ENCODE measurements at places on chromosomes 4 and X.

DNA sequence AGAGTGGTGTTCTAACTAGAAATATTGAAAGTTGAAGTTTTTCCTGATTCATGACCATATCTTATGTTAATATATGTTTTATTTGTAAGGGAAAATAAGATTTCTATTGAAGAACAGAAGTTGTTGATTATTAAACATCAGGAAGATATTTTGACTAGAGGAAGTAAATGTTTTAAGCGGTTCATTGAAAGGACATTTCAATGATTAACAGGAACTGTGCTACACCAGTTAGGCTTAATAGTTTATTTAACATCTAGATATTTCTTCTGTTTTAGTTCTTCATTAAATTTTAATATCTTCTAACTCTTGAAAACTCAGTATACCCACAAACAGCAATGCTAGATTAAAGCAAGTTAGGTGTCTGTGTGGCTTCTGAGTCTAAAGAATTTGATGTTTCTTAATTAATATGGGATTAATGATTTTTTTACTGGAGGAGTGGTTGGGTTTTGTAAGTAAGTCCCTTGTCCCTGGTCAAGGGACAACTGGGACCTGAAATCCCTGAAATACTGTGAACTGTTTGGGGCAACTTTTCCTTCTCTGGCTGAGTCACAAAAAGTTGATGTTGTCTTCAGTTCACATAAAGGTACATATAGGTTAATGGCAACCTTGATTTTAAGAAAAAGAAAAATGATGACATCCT, 42.9 kb upstream of the CYP4V2 start:
- no peak for DNase-seq

- no peak for DNase-seq
These were observed 560.7 kb upstream of the TENM3 start for GRCh38 chr4:181682367-181683047.

- peak; percentile 37 for DNase-seq
These were observed 213.3 kb upstream of the MAB21L2 start for GRCh38 chr4:150368667-150369066.

GRCh38 chr4:95439896-95440295, 108.9 kb downstream of the UNC5C start:
- DNase-seq = no peak

- no peak for DNase-seq
These were observed 45.3 kb downstream of the SLC9A6 start for GRCh38 chrX:136030303-136031191.

DNA sequence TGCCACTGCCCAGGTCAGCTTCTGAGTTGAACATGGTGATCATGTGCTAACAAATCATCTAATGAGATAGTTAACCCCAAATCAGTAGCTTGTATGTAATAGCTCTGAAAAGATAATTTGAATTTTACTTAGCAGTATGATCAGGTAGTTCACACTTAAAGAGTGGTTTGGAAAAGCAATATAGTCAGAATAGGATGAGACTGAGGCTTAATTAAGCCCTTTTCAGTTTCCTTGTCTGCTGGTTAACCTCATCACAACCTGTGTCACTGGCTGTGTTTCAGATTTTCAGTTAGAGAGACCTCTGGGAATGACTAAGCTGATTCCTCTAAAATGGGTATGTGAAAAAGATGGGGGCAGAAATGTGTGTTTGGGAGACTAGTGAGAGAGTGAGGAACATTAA, 38.1 kb downstream of the GPR174 start:
- DNase-seq = no peak

GRCh38 chrX:63784902-63785707, at the start of gene ARHGEF9:
Gene ARHGEF9, minus strand, starts transcription at chrX:63785214. Its CDS starts 69 bp downstream, at chrX:63785145.
- no peak for DNase-seq

DNA sequence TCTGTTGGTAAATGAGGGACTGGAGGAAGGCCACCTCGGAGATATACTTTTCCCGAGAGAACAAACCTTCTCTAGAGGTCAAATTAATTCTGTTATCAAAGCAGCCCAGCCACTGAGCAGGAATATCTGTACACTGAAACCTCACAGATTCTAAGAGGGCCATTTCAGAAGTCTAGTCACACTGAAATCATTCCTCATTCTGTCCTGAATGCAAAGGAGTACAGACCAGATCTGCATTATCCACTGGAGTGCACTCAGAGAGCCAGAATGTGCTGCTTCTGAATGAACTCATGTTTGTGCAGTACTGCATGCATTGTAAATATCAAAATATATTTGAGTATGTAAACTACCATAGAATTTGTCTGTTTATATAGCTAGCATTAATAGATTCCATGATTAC, 278.3 kb upstream of the FSTL5 start:
- DNase-seq = no peak

- no peak for DNase-seq
These were observed 23.5 kb downstream of the OTC start for GRCh38 chrX:38375891-38376290.

DNA sequence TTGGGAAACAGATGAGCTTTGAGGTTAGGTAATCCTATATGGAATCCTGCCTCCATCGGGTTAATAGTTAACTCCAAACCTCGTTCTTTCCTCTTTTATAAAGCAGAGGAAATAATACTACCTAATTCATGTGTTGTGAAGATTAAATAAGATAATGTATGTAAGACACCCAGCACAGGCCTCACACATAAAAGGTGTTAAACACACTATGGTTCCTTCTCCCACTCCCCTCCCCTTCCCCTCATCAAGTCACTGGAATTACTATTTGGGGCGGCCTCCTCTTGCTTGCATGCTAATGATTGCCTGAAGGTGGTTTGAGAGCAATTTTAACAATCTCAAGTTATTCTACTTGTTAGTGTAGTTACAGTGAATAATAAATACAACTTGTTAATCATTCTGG, 404.4 kb upstream of the RASGEF1B start:
- no peak for DNase-seq

GRCh38 chr4:87387237-87387636, 3.8 kb downstream of the HSD17B11 start:
- DNase-seq = no peak

DNA sequence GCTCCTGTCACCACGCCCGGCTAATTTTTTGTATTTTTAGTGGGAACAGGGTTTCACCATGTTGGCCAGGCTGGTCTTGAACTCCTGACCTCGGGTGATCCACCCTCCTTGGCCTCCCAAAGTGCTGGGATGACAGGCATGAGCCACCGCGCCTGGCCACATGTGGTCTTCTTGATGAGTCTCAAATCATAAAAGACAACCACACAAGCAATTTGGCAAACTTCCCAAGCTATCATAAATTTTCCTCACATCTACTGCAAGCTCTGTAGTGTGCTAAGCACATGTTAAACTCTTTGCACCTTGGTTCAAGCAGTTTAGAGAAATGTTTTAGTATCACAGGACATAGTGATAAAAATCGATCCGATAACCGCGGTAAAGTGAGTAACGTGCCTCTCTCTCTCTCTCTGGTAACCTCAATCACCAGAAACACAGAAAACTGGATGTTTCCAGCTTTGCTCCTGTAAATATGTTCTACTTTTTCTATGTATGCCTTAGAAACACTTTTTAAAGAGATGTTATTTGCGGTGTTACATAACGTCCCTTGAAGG, 256.8 kb downstream of the DHRSX start:
- no peak for DNase-seq

DNA sequence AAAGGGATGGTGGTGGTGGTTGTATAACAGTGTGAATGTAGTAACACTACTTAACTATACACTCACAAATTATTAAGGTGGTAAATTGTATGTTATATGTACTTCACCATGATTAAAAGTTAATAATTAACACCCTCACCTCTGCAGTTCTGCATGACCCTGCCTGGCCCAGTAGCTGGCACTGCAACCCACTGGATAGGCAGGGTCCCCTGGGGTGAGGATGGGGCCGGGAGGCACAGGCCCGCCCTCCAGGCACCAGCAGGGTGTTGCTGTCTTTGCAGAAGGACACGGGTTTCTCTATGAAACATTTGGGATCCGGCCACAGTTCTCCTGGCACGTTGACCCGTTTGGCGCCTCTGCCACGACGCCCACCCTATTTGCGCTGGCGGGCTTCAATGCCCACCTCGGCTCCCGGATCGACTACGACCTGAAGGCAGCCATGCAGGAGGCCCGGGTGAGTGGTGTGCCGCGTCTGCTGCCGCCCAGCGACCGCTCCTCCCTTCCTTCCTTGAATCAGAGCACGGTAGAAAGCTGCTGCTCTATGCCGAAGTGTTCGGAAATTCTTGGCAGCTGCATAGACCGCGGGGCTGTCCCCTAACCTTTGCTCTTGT, 11.8 kb downstream of the MAN2B2 start:
- DNase-seq = no peak

- DNase-seq = no peak
These were observed 26.9 kb downstream of the PCGF3 start for GRCh38 chr4:732486-732885.

- no peak for DNase-seq
These were observed 58.8 kb downstream of the RHOH start for GRCh38 chr4:40255393-40256281.

- no peak for DNase-seq
These were observed 105.6 kb downstream of the AMMECR1 start for GRCh38 chrX:110212299-110212698.

DNA sequence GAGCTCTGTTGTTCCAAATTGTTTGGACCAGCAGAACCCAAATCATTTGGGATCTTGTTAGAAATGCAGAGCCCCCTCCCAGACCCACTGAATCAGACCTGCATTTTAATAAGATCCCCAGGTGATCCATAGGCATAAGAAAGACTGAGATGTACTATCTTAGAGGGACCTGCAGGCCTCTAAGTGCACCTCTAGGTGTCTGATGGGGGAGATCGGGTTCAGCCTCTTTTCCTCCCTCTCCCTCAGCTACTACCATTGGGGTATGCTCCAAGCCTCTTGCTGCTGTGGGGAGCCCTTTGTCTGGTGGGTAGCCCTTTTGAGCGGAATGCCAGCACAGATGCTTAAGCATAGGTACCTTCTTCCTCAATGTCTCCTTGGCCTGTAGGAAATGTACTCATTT, 63.8 kb upstream of the RPS6KA3 start:
- no peak for DNase-seq

DNA sequence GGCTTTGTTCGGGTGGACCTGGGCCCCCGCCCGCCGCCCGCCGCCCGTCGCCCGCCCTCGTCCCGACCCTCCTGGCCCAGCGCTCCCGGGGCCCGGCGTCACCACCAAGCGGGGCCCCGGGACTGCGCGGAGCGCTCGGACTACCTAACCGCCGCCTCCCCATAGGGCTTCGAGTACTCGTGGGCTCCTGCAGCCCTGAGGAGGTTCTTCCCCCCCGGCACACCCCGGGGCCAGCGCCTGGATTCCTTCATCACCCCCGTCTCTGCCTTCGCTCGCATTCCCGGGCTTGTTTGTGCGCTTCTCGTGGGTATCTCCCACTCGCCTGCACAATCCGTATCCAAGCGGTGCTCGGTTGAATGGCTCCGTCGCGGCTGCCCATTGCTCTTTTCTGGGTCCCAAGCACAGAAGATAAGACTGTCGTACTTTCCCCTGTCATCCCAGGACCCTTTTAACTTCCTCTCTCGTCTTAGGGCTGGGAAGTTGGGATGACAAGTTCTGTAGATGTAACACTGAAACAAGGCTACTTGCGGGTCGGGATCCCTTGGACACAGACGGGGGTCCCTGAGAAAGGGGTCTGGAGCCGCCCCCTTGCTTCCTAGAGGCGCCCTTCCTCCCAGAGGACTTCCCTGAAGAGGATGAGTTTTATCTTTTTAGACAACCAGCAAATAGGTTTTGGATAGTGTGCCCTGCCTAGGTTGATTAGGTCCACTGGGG, 565 bp downstream of the MOB1B start:
- DNase-seq = no peak

- no peak for DNase-seq
These were observed 41.1 kb upstream of the PDLIM3 start for GRCh38 chr4:185576314-185576961.

- DNase-seq = no peak
These were observed 14.8 kb downstream of the LINC00632 start for GRCh38 chrX:140724309-140724708.

- no peak for DNase-seq
These were observed 90.0 kb downstream of the ELOVL6 start for GRCh38 chr4:110108422-110108821.

GRCh38 chr4:19300213-19300612, 951.5 kb upstream of the SLIT2 start:
- DNase-seq = no peak

DNA sequence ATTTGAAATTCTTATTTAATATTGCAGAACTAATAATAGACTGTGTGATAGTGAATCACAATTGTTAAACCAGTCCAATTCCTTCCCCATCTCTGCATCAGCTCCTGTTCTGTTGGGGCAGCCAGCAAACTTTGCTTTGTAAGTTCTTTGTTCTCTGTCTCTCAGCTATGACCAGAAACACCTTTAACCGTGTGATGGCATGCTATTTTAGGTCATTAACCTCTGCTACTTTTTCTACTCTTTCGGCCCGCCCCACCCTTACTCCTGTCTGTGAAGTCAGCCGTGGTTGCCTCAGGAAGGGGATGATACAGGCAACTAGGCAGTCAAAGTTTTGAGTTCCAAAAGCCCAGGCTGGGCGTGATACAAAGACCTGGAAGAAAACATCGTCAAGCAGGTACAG, 51.3 kb upstream of the EGFL6 start:
- no peak for DNase-seq

DNA sequence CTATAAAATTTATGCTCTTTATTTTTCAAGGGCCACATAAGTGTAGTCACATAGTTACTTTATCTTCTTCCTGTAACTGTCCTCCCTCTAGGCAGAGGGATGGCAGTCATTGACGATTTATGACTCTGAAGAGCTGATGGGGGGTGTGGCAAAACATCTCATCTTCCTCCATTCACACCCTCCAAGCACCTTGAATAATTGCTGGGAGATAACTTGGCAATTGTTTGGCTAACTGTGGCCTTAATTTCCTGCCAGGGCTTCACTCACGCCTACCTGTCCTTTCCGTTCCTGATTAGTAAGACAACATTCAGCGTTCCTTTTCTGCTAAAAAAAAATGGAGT, 329.2 kb downstream of the ARHGAP10 start:
- DNase-seq = no peak

- no peak for DNase-seq
These were observed 68.7 kb downstream of the SUPT20HL2 start for GRCh38 chrX:24245202-24245601.

DNA sequence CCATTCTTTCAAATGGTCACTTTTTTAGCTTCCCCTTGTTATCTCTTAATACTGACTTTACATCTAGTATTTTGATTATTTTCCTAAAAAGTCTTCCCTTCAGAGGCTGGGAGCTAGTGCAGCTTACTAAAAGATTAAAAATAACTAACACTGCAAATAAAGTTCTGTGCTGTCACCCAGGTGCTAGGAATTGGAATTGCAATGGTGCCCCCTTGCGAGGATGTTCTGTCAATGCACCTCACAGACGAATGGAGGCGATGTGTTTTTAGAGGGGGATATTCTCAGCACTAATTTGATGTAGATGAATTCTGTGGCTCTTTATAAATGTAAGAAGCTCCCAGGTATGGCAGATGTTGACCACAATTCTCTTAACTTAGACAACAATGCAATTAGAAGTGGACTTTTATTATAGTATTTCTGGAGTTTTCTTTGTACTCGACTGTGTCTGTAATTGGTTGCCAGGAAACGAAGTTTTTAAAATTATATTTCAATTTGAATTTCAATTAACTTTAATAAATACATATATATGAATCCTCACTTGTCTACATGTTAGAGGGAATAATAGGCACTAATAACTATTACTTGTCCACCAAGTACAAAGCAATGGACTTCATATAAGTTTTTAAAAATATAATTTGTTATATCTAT, 22.0 kb upstream of the SMIM31 start:
- DNase-seq = no peak
